ENCODE measurements at places on chromosomes 12 and 14. TPM values are rescaled to one million over a fixed set of nuclear protein-coding genes. Genes with fewer than 3 reads are reported as not detected.

The GLRX5 gene
- total RNA-seq, result 29.9 TPM

The PTPN6 gene
- total RNA-seq, result not detected

The TRIM9 gene
- total RNA-seq, result 5.3 TPM

The KRT77 gene
- total RNA-seq, result not detected

The RILPL1 gene
- 14.2 TPM for total RNA-seq

The ARID2 gene
- 10.5 TPM for total RNA-seq

The ATL1 gene
- 3.7 TPM for total RNA-seq

The NEUROD4 gene
- not detected for total RNA-seq

The TAS2R42 gene
- total RNA-seq, result not detected

The CISTR gene
- total RNA-seq, result not detected

The MEG3 gene
- 35.4 TPM for total RNA-seq

The NTS gene
- total RNA-seq, result not detected

The SMCO2 gene
- not detected for total RNA-seq

The LRR1 gene
- total RNA-seq, result 5.7 TPM

The CSRP2 gene
- 12.5 TPM for total RNA-seq

The PRIMA1 gene
- not detected for total RNA-seq

The GPR137C gene
- 0.39 TPM for total RNA-seq

The PRPF40B gene
- 7.6 TPM for total RNA-seq

The SLC11A2 gene
- total RNA-seq, result 17.5 TPM

The MYO1H gene
- not detected for total RNA-seq

The LALBA gene
- total RNA-seq, result not detected

Measured in cardiac ventricle fibroblast (primary cell).